Liver (tissue), 10 donors: ENCODE measurements at places on chromosomes 5 and 9. TPM values are rescaled to one million over a fixed set of nuclear protein-coding genes. Genes with fewer than 3 reads are reported as not detected.
A peak's percentile ranks its signal among the peaks of the same experiment; 100 is the strongest.

Gene LTC4S
- 1.3 TPM for total RNA-seq

Gene PKD2L2
- total RNA-seq: not detected

Gene CTNND2
- total RNA-seq: 0.05 TPM

Gene PCDHA11
- total RNA-seq: not detected

Gene ECSCR
- 3.6 TPM for total RNA-seq

Gene LRRC26
- total RNA-seq: not detected

Gene CDX1
- total RNA-seq: not detected

DNA sequence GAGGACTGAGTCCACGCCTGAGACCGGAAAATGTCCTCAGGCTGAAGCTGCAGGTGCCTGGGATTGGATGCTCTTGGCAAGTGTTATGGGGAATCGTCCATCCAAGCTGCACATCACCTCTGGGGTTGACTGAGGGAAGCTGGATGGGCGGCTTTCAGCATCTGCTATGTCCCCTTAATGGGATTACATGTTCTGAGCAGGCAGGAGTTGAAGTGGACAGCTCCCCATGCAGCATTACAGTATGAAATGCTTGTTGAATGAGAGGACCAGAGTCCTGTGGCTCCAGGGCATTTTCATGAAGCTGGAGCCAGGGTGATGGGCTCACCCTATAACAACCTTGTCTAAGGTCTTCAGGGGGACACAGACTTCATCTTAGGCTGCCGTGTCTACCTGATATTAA lies 270.9 kb downstream of the HSPA4 start:
- no peak for DNase-seq
- H3K27ac ChIP-seq: no peak overlapping the region
- no peaks in the 10 kb centered on the region for H3K27me3 ChIP-seq
- H3K4me1 ChIP-seq: peaks cover 9% of the 10 kb centered on the region

- no peak overlapping the region for H3K4me3 ChIP-seq
- peak overlapping the region; percentile 74 for H3K27ac ChIP-seq
- no peaks in the 10 kb centered on the region for H3K36me3 ChIP-seq
- DNase-seq: no peak
Measured at GRCh38 chr9:128550770-128551656, 1.4 kb upstream of the SPTAN1 start.

DNA sequence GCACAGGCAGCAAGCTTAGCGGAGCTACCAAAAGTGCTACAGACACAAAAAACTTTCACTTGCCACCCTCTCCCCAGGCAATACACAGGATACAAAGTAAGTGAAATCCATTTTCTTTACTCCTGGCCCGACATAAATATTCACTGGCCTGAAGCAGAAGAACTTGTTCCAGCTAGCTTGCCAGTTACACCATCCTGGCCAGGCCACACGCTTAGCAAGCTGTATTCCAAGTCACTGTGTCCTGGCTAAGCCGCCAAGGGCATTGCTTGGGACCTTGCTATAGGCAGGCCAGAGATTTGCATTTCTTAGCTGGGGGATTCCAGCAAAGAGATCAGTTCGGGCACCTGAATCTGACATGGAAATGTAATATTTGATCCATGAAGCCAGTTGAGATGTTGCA lies 71.0 kb upstream of the SLC1A3 start:
- H3K4me3 ChIP-seq: no peak overlapping the region
- H3K36me3 ChIP-seq: no peaks in the 10 kb centered on the region
- DNase-seq: no peak
- no peaks in the 10 kb centered on the region for H3K27me3 ChIP-seq

DNA sequence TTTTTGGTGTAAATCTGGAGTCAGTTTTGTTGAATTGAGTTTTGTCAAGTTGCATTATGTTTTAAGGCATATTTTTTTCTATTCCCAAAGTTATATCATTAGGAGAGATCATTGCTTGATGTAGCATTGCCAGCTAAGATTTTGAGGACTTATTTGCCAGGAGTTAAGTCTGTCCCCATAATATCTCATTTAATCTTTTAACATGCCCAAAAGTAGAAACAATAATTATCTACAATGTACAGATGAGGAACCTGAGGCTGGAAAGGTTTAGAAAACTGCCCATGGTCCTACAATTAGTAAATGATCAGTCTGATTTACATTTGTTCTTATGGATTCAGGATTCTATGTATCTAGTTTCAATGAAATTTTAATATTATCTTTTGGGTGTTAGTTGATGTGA lies 4.7 kb downstream of the NIPBL start:
- H3K27me3 ChIP-seq: no peaks in the 10 kb centered on the region
- peaks cover 3% of the 10 kb centered on the region for H3K4me1 ChIP-seq
- no peak overlapping the region for H3K4me3 ChIP-seq
- H3K27ac ChIP-seq: no peak overlapping the region

DNA sequence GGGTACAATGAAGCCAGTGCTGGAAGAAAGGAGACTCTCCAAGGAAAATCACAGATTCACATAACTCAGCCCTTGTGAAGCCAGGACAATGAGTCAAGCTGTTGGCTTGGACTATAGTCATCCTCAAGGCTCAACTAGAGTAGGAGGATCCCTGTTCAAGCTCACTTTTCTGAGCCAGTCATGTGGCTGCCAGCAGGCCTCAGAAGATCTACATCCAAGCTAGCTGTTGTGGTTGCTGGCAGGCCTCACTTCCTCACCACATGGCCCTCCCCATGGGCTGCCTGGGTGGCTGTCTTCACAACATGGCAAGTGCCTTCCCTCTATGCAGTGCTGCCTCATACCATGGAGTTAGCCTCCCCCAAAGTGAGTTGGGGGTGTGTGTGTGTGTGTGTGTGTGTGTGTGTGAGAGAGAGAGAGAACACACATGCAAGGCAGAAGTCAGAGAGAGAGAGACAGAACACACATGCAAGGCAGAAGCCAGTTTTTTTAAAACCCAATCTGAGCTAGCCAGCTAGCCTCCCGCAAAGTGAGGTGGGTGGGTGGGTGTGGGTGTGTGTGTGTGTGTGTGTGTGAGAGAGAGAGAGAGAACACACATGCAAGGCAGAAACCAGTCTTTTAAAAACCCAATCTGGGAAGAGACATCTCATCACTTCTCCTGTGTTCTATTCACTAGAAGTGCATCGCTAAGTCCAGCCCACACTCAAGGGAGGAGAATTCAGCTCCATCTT lies 17.1 kb downstream of the SCAI start:
- no peak overlapping the region for H3K4me3 ChIP-seq
- no peaks in the 10 kb centered on the region for H3K27me3 ChIP-seq
- no peaks in the 10 kb centered on the region for H3K4me1 ChIP-seq
- no peaks in the 10 kb centered on the region for H3K36me3 ChIP-seq
- no peak overlapping the region for H3K27ac ChIP-seq
- DNase-seq: no peak

DNA sequence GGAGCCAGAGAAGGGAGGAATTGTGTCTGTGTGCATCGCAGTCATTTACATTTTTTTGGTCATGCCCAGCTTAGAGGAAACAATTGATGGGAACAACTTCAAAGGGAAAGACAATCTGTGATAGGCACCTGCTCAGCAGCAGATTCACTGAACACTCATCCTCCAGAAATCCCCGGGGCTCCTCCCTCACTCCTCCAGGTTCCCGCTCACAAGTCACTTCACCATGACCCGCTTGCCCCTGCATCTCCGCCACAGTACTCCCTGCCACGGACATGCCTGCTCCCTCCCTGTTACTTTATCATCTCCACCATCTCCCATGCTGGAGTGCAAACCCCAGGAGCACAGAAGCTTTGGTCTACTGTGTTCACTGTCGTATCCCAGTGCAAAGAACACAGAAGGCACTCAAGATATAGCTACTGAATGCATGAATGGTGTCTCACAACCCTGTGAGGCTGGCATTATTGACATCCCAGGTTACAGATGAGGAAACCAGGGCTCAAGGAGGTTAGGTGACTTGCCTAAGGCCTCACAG lies 16.2 kb downstream of the LHX6 start:
- no peak overlapping the region for H3K4me3 ChIP-seq
- peaks cover 13% of the 10 kb centered on the region for H3K27me3 ChIP-seq
- DNase-seq: no peak
- H3K4me1 ChIP-seq: peaks cover 6% of the 10 kb centered on the region

- no peaks in the 10 kb centered on the region for H3K36me3 ChIP-seq
- H3K27me3 ChIP-seq: no peaks in the 10 kb centered on the region
- no peak overlapping the region for H3K4me3 ChIP-seq
- H3K4me1 ChIP-seq: no peaks in the 10 kb centered on the region
- DNase-seq: no peak
Measured at GRCh38 chr5:66345281-66345680, 201.2 kb downstream of the SREK1 start.

- no peaks in the 10 kb centered on the region for H3K4me1 ChIP-seq
- no peak for DNase-seq
- H3K36me3 ChIP-seq: no peaks in the 10 kb centered on the region
- H3K4me3 ChIP-seq: no peak overlapping the region
Measured at GRCh38 chr5:54135042-54135441, 175.3 kb downstream of the ARL15 start.

DNA sequence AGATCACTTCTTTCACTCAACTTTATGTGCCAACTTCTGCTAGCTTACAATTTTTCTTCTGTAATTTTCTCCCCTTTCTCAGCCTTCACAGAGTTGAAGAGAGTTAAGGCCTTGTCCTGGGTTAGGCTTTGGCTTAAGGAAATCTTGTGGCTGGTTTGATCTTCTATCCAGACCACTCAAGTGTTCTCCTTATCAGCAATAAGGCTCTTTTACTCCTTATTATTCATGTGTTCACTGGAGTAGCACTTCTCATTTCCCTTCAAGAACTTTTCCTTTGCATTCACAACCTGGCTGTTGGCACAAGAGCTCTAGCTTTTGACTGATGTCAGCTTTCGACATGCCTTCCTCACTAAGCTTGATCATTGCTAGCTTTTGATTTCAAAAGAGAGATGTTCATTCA lies 86.9 kb upstream of the ALDH1B1 start:
- no peaks in the 10 kb centered on the region for H3K27me3 ChIP-seq
- no peak for DNase-seq
- H3K27ac ChIP-seq: no peak overlapping the region
- H3K4me1 ChIP-seq: no peaks in the 10 kb centered on the region
- no peak overlapping the region for H3K4me3 ChIP-seq

- no peak overlapping the region for H3K27ac ChIP-seq
- no peaks in the 10 kb centered on the region for H3K27me3 ChIP-seq
- no peak for DNase-seq
- no peak overlapping the region for H3K4me3 ChIP-seq
- no peaks in the 10 kb centered on the region for H3K36me3 ChIP-seq
- H3K4me1 ChIP-seq: no peaks in the 10 kb centered on the region
Measured at GRCh38 chr5:60447488-60447920, 252.5 kb downstream of the DEPDC1B start.

- peak; percentile 85 for DNase-seq
- H3K4me1 ChIP-seq: no peaks in the 10 kb centered on the region
- H3K27ac ChIP-seq: no peak overlapping the region
- H3K4me3 ChIP-seq: no peak overlapping the region
Measured at GRCh38 chr9:137156567-137157375, 13.1 kb downstream of the LRRC26 start.

DNA sequence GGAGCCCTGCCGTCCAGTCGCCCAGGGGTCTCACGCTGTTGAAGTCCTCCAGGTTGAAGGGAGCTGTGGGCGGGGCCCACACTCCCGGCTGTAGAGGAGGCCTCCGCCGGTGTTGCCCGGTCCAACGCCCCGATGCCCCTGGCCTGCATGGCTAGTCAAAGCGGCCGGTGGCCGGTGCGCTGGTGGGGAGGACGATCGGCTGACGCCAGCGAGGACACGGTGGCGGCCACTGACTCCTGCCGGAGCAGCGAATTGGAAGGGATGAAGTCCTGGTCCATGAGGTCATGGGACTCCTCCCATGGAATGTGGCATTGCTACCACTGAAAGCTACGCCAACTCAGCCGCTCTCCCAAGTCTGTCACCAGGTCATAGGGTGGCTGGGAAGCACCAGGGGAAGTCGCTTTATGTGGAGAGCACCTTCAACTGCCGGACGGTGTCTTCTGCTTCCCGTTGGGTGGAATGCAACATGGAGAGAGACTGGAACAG lies 11.8 kb downstream of the RCL1 start:
- no peaks in the 10 kb centered on the region for H3K36me3 ChIP-seq
- no peak overlapping the region for H3K4me3 ChIP-seq
- DNase-seq: no peak
- H3K4me1 ChIP-seq: peaks cover 15% of the 10 kb centered on the region
- H3K27ac ChIP-seq: no peak overlapping the region

DNA sequence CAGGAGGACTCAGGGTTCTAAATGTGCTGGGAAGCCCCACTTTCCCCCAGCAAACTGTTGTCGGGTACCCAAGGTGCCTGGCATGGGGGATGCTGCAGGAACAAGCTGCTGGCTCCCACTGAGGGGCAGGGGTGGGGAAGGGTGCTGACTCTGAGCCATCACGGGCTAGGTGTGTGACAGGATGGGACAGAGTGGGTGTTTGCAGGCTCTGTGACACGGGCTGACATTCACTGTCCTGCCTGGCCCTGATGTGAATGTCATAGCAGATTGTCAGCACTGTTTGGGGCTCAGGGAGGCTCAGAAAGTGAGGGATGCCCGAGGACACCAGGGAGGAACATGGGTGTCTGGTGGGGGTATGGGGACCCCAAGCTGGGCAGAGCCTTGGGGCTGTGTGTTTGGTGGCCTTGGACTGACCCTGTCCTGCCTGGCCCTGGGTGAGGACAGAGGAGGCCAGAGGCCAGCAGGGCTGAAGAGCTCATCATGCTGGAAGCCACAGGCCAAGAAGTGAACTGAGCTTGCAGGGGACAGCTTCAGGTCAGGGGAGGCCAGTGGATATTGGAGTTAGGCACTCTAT lies 20.6 kb downstream of the WNK2 start:
- no peaks in the 10 kb centered on the region for H3K36me3 ChIP-seq
- no peak overlapping the region for H3K4me3 ChIP-seq
- DNase-seq: no peak
- H3K4me1 ChIP-seq: no peaks in the 10 kb centered on the region
- no peak overlapping the region for H3K27ac ChIP-seq
- no peaks in the 10 kb centered on the region for H3K27me3 ChIP-seq

GRCh38 chr5:121797681-121798518 lies 53.8 kb upstream of the FTMT start:
- no peaks in the 10 kb centered on the region for H3K36me3 ChIP-seq
- no peak for DNase-seq
- no peaks in the 10 kb centered on the region for H3K27me3 ChIP-seq
- no peak overlapping the region for H3K4me3 ChIP-seq
- no peak overlapping the region for H3K27ac ChIP-seq

DNA sequence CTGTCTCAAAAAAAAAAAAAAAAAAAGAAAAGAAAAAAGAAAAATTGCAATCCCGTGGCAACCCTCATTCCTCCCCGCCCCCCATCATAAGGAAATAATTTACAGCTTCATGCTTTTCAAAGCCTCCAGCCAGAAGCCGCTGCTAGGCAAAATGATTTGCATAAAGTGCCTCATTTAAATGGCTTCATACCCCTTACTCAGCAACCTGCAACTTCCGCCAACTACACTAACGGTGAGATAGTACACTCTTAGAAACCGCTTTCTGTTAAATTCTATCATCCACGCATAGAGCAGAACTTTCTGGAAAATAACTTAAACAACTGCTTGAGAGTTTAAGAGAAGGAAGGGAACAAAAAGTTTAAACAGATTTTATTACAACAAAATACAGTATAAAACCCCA lies 17.8 kb downstream of the SERINC5 start:
- H3K4me3 ChIP-seq: no peak overlapping the region
- no peaks in the 10 kb centered on the region for H3K36me3 ChIP-seq
- no peak overlapping the region for H3K27ac ChIP-seq
- peaks cover 20% of the 10 kb centered on the region for H3K4me1 ChIP-seq
- no peaks in the 10 kb centered on the region for H3K27me3 ChIP-seq
- no peak for DNase-seq
